ENCODE measurements at places on chromosomes 3 and 15.

DNA sequence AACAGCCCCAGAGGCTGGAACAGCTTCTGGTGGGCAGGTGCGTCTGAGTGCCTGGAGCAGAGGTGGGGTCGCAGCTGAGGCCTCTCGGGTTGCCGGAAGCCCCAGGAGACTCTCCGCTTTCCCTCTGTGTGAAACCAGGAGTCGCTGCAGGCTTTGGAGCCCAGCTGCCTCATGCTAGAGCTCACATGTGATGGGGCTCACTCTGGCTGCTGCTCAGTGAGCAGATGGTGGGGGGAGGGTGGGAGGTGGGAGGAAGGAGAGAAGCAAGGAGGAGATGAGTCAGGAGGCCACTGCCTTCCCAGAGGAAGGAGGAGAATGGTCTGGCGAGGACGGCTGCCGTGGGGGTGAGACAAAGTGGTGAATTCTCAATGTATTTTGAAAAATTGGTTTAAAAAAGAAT is 290.1 kb upstream of the CHRNA7 start:
- peak; percentile 38 for DNase-seq

- DNase-seq = peak; percentile 28
Measured at GRCh38 chr3:134485075-134485717, 589 bp downstream of the ANAPC13 start.

- DNase-seq = no peak
Measured at GRCh38 chr3:114020907-114021306, 35.4 kb downstream of the CCDC191 start.

DNA sequence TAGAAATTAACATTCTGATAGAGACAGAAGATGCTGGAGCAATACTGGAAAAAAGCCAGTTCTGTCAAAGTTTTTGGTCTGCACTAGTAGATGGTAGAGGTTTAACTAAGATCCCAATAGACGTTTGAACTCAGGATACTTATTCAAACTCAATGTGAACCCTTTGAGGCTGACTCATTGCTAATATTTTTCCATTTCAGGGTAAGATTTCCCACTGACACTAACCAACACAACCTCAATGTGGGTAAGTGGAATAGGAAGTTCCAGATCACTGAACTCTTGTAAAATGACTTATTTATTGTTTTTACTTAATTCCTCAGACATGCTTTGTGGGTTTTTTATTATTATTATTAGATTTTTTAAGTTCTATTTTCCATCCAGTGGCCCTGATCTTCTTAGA is 1024.8 kb downstream of the EPHA3 start:
- no peak for DNase-seq

- DNase-seq = no peak
Measured at GRCh38 chr3:118626453-118626852, 408.2 kb downstream of the IGSF11 start.

GRCh38 chr3:10338164-10338470 is 17.2 kb upstream of the SEC13 start:
- no peak for DNase-seq

- no peak for DNase-seq
Measured at GRCh38 chr3:94071713-94072284, 8.9 kb downstream of the NSUN3 start.

GRCh38 chr3:152176998-152177397 is 91.7 kb upstream of the MBNL1 start:
- DNase-seq = no peak

GRCh38 chr3:112012205-112012992 is 13.7 kb downstream of the TAGLN3 start:
- no peak for DNase-seq

GRCh38 chr3:16484216-16484615 is 29.3 kb downstream of the RFTN1 start:
- DNase-seq = no peak

DNA sequence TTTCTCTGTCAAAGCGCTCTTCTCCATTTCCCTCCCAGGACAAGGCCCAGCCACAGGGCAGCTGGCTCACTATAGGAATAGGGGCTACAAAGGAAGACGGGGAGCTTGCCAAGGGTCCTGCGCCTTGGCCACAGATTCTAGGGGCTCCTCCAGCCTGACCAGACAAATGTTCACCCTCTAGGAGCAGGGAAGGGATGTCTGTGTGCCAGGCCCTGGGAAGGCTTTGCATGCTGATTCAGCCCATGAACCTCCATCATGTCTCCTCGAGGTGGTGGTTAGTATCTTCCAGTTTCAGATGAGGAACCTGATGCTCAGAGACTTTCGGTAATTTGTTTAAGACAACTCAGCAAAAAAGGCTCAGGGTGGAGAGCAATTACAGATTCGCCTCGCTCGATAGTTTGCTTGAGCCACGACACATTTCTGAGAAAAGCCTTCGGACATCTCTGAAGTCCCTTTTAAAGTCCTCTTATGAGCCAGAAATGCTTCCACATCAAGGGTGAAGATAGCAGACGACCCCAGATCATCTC is 110.0 kb downstream of the XXYLT1 start:
- no peak for DNase-seq

- no peak for DNase-seq
Measured at GRCh38 chr3:137762674-137763593, 1.2 kb upstream of the SOX14 start.

GRCh38 chr3:123789760-123790159 is 94.4 kb downstream of the MYLK start:
- DNase-seq = no peak

GRCh38 chr3:178802993-178803693 is 266.9 kb downstream of the KCNMB2 start:
- DNase-seq = no peak

DNA sequence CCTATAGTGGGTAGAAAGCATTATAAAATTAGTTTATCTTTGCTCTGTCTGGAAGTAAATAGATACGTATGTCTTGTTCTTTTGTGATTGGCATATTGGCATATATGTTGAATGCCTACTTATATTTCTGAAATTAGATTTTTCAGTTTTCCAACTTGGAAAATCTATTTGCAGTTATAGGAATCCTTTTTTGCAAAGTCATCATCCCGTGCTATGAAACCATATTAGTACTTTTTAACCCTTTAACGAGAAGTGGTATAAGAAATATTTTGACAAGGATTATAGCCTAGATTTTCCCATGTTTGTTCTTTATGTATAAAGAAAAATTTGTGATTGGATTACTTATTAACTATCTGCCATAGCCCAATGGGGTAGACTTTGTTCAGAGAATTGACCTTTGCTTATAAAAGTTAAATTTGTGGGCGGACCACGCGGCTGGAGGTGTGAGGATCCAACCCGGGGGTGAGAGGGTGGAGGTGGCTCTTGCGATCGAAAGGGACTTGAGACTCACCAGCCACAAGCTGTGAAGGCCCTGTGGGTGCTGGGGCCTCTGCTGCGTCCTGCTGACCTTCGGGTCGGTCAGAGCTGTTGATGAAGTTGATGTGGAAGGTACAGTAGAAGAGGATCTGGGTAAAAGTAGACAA is 5.9 kb downstream of the LRRC28 start:
- DNase-seq = no peak

GRCh38 chr3:196486263-196486662 is 17.3 kb downstream of the RNF168 start:
- peak; percentile 23 for DNase-seq

- DNase-seq = no peak
Measured at GRCh38 chr3:75232216-75232615, 431.9 kb upstream of the FRG2C start.

- no peak for DNase-seq
Measured at GRCh38 chr3:147038481-147038880, 367.9 kb downstream of the ZIC4 start.

DNA sequence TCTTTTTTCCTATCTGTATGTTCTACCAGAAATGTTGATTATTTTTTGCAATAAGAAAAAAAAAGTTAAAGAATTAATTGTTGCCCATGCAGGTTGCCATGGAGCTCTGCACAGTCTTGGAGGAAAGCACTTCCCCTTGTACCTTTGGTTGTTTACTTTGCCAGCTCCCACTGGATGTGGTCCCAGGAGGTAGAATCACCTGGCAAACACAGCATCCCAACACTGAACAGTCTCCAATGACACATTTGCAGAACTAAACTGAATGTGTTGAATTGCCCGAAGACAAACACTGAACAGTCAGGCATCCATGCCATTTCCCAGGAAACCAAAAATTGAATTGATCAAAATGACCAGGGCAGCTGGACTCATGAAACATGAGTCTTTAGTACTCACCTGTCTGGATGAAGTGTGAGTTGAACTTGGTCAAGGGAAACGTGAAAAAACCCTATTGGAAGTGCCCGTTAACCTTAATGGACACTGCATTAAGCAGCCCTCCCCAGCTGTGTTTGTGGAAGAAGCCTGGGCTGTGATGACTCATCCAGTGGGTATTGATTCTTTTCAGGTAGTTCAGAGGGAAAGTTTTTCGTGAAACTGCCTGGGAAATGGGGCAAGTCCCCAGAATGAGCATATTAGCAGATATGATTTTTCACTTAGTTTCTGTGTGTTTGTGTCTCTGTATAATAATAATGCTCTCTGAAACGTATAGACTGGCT is 284.7 kb upstream of the STT3B start:
- DNase-seq = no peak

- no peak for DNase-seq
Measured at GRCh38 chr3:196694202-196694638, 17.8 kb downstream of the CEP19 start.

- DNase-seq = no peak
Measured at GRCh38 chr3:173128633-173129032, 12.4 kb downstream of the SPATA16 start.

- DNase-seq = no peak
Measured at GRCh38 chr3:69986419-69986818, 13.1 kb upstream of the SAMMSON start.

GRCh38 chr15:69067296-69067695 is 52.8 kb downstream of the NOX5 start:
- DNase-seq = no peak

GRCh38 chr3:184789314-184789998 is 22.5 kb upstream of the VPS8 start:
- no peak for DNase-seq

DNA sequence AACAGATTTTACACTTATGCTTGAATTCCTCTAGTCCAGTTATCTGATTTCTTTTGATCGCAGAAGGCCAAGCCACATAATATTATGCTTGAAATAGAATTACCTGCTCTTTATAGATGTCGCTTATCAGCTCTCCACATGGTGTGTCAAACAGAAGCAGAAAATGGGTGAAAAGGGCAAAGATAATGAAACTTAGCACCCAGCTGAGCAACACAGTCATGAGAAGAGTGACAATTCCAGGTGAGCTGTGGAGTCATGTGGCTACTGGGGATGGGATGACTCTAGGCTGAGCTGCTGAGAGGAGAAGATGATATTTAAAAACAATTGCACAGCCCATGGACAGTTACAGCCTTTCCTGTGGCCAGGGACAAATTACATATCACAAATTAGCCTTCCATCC is 398.7 kb upstream of the PDZRN3 start:
- DNase-seq = no peak

DNA sequence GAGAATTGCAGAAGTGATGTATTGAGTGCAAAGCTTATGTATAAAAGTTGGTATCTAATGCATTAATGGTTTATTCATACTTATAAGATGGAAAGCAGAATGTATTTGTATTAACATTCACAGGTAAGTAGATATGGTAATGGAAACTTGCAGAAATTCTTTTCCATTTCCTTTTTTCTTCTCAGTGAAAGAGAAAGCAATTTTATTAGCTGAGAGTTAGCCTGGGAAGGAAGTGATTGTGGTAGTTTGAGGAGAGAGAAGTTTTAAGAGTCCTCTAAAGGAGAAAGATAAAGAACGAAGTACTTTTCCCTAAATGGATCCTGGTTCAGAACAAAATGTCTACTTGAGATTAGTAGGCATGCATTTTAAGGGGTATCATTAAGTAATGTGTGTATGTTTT is 60.1 kb upstream of the OSTN start:
- DNase-seq = no peak

- peak; percentile 93 for DNase-seq
Measured at GRCh38 chr3:184727357-184728009, 15.6 kb upstream of the MAGEF1 start.

DNA sequence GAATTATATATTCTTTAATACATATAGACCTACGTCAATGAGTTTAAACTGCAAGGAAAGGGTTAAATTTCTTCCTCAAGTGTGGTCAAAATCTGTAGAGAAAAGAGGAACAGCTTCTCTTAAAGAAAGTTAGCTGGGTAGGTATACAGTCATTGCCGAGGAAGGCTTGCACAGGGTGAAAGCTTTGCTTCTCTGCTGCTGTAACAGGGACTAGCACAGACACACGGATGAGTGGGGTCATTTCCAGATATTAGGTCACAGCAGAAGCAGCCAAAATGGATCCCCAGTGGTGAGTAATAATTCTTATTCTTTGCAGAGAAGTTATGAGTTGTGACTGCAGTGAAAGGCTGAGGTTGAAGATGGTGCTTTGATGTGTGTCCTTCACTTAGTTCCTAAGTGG is at the start of gene CD86:
TSS of gene CD86 (plus strand) at position 148 of the 400 bp plus-strand sequence. CDS start at position 276, 128 bp downstream.
- no peak for DNase-seq

DNA sequence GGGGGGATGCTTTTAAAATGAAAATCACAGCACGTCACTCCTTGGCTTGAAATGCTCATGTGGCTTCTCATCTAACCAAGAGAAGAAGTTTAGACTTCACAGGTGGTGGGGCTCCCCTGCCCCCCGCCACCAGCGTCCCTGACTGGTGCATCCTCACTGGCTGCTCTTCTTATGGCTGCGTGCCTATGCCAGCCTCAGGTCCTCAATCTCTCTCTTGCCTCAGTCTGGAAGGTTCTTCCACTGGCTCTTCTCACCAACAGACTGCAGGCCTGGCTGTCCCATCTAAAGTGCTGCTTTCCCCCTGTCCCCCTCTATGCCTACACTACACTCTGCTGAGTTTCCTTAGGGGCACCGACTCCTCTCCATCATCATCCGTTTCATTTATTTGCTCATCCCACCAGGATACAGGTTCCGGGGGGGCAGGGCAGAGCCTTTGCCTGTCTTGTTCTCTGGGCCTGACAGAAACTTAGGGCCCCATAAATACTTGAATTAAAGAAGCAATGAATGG is 20.6 kb downstream of the ABTB1 start:
- no peak for DNase-seq

- peak; percentile 74 for DNase-seq
Measured at GRCh38 chr3:27253831-27254230, 115.4 kb downstream of the NEK10 start.

- no peak for DNase-seq
Measured at GRCh38 chr3:71726146-71726545, 944 bp upstream of the EIF4E3 start.

- no peak for DNase-seq
Measured at GRCh38 chr3:66023738-66024385, 14.9 kb downstream of the MAGI1 start.

DNA sequence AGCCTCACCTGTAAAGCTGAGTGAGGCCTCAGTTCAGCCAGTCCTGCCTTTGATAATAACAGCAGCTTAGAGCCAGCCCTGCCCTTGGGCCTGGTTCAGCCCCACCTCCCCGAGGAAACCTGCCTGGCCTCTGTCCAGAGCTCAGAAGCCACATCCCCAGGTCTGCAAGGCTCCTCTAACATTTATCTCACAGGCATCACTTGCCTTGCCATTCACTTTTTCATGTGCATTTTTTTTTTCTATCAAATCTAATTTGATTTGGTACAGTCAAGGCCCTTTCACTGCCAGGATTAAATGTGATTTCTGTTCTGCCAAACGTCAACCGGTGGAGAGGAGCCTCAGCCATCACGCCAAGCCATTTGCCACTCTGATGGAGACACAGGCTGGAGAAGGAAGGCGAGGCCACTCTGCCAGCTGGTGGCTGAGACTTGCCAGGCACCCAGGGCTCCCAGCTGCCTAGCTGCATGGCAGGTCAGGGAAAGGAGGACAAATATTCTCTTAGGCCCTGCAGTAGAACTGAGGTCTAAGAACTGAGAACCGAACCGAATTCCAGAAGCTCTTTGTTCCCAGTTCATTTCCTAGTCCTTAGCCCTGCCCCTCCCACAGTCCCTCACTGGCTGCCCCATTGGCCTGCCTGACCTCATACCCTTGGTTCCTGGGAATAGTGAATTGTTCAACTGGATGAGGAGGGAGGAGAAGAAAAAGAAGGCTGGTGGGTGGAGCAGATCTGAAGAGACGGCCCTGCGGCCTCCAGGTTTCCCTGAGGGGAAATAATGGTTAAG is 76.4 kb downstream of the SPSB4 start:
- DNase-seq = no peak
